Kidney tubule cell (primary cell): ENCODE measurements at places on chromosomes 3 and 15.

GRCh38 chr15:56628893-56629532 is 104.3 kb downstream of the ZNF280D start:
- no peak for DNase-seq

GRCh38 chr3:171824116-171824515 is 13.8 kb upstream of the PLD1 start:
- no peak for DNase-seq

GRCh38 chr3:16079519-16079918 is 95.0 kb upstream of the GALNT15 start:
- DNase-seq = no peak

DNA sequence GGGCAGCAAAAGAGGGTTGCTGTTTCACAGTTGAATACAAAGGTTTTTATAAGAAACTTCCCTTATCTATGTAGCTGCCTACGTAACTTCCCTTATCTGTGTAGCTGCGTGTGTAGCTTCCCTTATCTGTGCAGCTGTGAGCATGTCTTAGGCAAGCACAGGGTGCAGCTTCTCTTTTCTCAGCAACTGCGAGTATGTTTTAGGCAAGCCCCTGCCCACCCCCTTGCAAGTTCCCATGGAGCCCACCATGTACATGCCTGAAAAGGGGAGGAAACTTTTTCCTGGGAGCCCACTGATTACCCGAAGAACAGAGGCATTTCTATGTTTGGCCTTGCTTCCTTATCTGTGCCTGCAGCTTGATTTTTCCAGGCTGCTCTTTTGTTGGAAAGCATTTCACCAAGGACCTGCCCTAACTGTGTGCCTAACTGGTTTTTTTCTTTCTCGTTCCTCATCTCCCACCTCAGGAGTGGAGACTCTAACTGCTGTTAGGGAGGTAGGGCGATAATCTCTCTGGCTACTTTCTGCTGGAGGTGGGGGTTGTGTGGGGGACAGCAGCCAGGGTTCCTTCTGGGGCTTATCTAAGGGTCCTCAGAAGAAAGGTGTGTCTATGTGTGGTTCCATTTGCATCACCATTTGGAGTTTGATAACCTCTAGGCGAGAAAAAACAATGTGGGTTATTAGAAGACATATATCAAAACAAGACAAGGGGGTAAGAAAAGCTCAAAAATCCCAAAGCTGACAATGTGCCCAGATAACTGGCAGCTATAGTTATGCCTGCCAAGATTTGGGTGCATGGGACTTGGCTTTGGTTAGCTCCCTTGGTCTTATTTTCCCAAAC is 26.0 kb downstream of the SORD start:
- no peak for DNase-seq

DNA sequence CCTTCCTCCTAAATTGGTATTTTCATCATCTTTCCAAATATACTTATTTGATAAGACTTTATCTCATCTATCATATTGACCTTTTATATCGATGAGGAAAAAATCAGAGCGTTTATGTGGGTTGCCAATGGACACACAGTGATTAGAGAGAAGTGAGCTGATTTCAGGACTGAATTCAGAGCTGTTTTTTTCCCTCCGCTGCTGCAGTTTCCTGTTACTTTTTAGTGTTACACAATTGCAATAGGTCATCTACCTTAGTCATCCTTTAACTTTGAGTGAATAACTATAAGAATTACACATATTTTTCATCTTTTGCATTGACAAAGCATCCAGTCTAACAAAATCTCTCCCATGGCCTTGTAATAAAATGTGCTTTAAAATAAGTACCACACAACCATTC is 266.3 kb upstream of the CNTN4 start:
- no peak for DNase-seq

DNA sequence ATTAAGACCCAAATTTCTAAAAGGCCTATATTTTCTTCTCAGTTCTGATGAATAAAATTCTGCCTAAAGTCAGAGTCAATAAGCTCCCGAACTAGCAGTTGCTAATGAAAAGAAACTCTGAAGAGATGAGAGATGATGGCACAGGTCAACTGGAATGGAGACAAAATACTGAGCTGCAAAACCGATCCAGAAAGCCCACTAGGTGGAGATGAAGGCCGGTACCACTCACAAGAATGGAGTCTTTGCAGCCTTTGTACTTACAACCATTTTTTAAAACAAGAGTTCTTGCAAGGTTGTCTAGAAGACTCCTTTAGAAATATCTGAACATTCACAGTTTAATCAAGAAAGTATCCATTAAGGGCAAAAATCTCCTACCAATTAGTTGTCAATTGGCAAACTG is 119.9 kb upstream of the TJP1 start:
- DNase-seq = no peak

DNA sequence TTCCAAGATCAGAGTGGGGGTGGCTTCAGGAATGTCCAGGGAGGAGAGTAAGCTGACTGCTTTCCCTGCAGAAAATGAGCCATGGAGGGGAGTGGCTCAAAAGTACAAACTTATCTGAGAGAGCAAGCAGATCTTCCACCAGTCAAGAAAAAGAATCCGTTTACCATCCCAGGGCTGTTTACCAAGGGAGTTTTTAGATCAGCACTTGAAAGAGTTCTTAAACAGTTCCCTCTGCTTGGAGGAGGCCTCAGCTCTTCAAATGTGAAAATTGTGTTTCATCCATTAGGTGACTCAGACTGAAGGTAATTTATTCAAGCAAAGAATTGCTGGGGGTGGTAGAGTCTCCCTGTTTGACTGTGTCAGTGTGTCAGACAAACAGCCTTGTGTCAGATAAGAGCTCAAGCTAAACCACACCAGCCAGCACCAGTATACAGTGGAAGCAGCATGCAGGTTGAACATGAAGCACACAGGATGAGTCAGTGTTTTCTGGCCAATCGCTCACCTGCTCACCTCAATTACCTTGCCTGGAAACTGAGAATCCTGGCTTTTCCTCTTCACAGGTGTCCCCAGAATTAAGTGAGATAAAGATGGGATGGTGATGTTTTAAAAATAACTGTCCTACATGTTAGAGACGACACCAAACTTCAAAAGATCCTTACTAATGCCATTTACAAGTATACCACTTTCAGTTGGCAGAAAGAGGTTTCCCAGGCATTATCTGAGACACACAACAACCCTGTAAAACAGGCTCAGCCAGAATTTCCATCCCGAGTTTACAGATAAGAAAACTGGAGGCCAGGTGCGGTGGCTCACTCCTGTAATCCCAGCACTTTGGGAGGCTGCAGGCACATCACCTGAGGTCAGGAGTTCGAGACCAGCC is 21.7 kb downstream of the SH3BP5 start:
- peak; percentile 84 for DNase-seq

DNA sequence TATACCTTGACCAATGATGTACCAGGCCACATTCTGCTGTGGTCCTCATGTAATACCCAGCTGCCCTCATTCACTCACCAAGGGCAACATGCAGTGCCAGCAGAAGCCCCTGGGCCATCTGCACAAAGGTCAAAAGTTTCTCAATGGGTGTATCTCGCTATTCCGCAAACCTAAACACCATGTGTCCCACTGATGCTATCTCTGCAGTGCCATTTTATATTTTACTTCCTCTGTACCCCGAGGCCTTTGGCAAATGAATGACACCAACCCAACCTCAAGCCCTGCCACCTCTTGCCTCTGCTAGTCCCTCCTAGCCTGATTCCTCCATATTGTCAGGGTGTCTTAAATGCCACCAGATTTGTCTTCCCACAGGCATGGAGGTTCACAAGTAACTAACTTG is 59.2 kb downstream of the AAGAB start:
- DNase-seq = no peak

DNA sequence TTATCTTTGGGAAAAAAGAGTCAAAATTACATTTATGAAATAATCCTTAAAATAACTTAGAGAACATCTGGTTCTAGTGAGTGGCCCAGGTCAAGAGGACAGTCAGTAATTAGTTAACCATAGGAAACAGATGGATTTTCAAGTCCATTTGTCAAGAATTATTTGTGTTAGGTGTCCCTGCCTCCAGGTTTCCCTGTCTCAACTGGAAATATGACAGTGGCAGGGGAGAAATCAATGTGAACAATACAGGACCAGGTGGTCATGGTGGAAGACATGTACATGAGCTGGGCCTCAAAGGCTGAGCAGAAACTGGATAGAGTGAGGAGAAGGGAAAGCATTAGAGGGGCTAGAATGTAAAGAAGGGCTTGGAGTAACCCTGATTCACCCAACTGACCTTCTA is 372.6 kb downstream of the VPS13C start:
- no peak for DNase-seq

- DNase-seq = no peak
These were observed 26.3 kb downstream of the B3GNT5 start for GRCh38 chr3:183279371-183279770.

DNA sequence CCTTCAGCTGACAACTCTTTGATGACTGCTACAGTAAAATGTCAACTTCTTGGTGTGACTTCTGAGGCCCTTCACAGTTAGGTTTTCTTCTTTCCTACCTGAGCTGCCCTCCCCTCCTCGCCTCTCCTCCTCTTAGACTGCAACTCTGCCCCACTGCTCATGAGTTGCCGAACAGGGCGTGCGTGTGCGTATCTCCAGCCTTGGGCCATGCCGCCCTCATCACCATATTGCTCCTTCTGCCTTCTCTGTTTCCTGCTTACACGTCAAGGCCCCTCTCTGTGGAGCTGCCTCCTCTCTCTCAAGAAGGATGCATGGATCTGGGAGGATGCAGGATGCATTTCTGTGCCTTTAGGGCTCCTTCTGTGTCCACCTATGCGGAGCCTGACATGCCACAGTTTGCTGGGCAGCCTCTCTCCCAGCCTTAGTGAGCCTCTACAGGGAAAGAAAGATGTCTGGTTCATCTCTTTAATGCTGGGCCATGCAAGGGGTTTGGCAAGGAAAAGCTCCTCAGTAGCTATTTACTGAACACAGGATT is 205.9 kb downstream of the RPLP1 start:
- no peak for DNase-seq

DNA sequence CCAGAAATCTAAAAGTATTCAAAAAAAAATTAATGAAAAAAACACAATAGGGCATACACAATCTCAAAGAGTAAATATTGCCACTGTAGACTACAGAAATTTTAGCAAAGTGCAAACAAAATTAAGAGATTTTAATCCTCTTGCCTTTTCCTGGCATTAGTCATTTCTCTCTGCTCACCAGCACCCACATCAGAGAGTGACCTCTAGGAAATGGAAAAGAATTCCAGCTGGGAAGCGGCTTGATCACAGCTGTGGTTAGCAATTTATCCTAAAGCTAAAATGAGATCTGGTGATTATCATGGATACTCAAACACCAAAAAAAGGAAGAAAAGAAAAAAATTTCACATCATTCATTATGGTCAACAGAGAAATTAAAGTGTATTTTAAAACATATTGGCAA is 7.5 kb downstream of the CSNK1G1 start:
- peak; percentile 26 for DNase-seq
